Posterior vena cava (tissue), 2 donors: ENCODE measurements at places on chromosomes 16 and 17. TPM values are rescaled to one million over a fixed set of nuclear protein-coding genes. Genes with fewer than 3 reads are reported as not detected.
A peak's percentile ranks its signal among the peaks of the same experiment; 100 is the strongest.

DNA sequence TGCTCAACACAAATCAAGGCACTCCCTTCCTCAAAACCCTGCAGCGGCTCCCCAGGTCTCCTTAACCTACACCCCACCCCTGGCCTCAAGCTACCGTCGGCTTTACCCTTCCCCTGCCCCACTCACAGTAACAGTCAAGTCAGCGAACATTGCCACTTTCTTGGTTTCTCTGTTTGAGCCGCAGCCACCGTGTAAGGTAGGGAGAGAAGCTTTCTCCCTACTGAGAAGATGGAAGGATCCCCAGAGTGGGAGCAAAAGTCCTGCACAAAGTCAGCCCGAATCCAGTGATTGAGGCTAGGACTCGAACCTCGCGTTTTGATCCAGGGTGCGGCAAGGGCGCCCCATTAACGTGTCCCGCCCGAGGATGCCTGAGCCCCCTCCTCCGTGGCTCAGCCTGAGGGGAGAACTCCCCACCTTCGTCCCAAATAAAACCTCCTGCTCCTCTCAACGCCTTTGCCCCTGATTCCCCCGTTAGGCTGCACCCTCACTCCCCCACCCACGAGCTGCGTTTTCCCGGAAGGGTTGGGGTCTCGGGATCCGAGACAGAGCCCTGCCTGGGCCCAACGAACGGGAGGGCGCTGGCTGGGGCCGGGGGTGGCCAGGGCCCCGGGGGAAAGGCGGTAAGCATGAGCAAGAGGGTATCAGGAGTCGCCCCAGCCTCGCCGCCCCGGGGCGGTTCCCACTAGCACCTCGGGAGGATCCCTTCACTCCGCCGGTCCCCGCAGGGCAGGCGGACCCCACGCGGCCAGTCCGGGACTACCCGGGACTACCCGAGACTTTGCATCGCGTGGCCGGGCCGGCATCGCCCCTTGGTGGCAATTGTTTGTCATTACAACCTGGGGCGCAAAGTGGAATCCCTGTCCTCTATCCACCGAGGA, 9.9 kb upstream of the NAGS start:
- peak; percentile 91 for DNase-seq

GRCh38 chr16:65244787-65245186, 122.9 kb upstream of the CDH11 start:
- DNase-seq = no peak

DNA sequence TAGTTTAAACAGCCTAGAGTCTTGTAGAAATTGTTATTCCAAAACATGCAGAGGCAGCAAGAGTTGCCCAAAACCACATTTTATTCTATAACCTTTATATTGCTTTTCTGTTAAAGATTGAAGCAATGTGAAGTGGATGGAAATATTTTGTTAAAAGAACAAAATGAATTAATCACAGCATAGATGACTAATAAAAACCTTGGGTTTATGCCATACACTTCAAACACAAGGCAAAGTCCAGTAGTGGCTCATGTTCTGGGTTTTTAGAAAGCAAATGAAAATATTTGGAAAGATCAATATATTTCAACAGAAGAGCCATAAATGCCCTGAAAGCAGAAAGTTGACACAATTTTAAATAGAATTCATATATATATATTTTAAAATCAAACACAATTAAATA, 36.7 kb upstream of the ULK2 start:
- DNase-seq = no peak

Gene DUSP3
- 169 TPM for total RNA-seq

Gene EFCAB13
- 6.5 TPM for total RNA-seq

Gene KREMEN2
- total RNA-seq = not detected

DNA sequence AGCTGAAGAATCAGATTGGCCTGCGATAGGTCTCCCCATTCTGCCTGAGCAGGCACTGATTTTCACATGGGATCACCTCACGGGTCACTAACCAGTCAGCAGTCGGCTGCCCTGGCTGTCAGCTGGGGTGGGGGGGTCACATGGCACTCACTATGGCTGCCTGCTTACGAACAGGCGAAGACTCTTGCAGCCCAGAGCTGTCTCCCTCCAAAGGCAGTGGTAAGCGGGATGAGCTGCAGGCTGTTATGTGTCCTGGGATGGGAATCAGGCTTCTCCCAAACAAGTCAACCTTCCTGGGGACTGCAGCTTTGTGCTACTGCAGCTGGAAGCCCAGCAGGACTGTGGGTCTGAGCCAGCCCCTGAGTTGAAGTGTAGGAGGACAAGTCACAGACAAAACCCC, 29.0 kb upstream of the ADORA2B start:
- peak; percentile 47 for DNase-seq

GRCh38 chr17:794876-795275, 12.7 kb downstream of the MRM3 start:
- peak; percentile 93 for DNase-seq
